ENCODE measurements at places on chromosomes 16 and 17. TPM values are rescaled to one million over a fixed set of nuclear protein-coding genes. Genes with fewer than 3 reads are reported as not detected.

Gene ZNF319
- total RNA-seq, result 4.3 TPM

Gene CNEP1R1
- total RNA-seq, result 27.1 TPM

Gene SPG7
- total RNA-seq, result 76.3 TPM

GRCh38 chr17:10875430-10875851, 37.6 kb upstream of the PIRT start:
- DNase-seq, result no peak

DNA sequence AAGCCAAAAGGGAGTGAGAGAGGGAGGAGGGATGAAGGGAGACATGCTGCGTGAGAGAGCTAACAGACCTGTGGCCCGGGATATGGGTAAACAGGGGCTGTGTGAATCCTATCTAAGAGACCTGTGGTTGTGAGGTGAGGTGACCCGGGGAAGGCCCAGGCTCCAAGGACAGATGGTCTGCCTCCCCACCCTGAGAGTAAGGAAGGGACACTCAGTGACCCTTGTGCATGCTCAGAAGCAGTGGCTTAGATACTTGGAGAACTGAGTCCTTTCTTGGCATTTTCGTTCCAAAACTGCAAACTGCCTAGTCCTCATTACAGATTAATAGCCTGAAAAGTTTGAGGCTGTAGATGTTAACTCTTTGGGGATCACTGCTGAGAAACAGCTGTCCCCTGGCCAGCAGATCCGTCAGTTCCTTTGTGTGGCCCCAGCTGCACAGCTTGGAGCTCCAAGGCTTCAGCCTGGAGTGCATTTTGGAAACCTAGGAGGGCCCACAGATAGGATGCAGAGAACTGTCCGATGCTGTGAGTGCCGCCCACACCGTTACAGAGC, 121.6 kb downstream of the SMG6 start:
- DNase-seq, result no peak

Measured in osteoblast (primary cell).